ENCODE measurements at places on chromosomes 3 and 15.

DNA sequence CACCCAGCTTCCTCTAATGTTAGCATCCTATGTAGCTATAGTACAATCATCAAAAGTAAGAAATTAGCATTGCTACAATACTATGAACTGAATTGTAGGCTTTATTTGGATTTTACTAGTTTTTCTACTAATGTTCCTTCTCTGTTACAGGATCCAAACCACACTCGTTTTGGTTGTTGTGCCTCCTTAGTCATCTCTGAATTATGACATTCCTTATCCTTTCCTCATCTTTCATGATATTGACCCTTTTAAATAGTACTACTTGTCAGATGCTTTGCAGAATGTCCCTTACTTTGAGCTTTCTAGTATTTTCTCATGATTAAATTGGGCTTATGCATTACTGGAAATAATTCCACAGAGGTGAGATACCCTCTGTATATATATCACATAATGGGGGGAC is 265.4 kb downstream of the VPS13C start:
- no peaks in the 10 kb centered on the region for H3K4me1 ChIP-seq
- no peak overlapping the region for H3K4me3 ChIP-seq
- no peaks in the 10 kb centered on the region for H3K27me3 ChIP-seq
- no peak overlapping the region for H3K27ac ChIP-seq
- no peaks in the 10 kb centered on the region for H3K36me3 ChIP-seq
- DNase-seq: no peak

DNA sequence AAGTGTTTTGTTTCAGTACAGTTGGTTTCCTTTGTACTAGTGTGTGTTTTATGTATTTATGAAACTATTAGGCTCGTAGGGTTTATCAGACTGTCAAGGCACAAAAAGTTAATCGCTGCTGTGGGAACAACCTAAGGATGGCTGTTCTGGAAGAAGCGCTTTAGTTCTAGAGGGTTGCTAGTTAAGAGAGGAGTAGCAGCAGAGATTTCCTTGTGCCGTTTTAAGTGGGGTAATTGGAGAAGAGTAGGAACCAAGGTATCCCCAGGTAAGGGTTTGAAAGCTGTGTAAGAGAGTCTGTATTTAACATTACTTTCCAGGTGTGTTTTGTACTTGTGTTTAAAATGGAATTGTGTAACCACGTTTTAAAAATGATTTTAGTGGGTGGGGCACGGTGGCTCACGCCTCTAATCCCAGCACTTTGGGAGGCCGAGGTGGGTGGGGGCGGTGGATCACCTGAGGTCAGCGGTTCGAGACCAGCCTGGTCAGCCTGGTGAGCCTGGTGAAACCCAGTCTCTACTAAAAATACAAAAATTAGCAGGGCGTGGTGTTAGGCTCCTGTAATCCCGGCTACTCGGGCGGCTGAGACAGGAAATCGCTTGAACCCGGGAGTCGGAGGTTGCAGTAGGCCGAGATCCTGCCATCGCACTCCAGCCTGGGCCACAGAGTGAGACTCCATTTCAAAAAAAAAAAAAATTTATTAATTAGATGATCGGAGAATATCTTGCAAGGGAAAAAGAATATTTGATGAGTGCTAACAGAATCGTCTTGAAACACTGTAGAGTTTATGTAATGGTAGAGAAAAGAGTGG is 2.6 kb downstream of the MORF4L1 start:
- peaks cover 35% of the 10 kb centered on the region for H3K4me1 ChIP-seq
- no peaks in the 10 kb centered on the region for H3K36me3 ChIP-seq
- peak; percentile 22 for DNase-seq

- no peak overlapping the region for H3K4me3 ChIP-seq
- H3K27me3 ChIP-seq: no peaks in the 10 kb centered on the region
- H3K4me1 ChIP-seq: no peaks in the 10 kb centered on the region
- DNase-seq: no peak
- no peak overlapping the region for H3K27ac ChIP-seq
Observed at GRCh38 chr3:189586941-189587663, 44.1 kb upstream of the TP63 start.

DNA sequence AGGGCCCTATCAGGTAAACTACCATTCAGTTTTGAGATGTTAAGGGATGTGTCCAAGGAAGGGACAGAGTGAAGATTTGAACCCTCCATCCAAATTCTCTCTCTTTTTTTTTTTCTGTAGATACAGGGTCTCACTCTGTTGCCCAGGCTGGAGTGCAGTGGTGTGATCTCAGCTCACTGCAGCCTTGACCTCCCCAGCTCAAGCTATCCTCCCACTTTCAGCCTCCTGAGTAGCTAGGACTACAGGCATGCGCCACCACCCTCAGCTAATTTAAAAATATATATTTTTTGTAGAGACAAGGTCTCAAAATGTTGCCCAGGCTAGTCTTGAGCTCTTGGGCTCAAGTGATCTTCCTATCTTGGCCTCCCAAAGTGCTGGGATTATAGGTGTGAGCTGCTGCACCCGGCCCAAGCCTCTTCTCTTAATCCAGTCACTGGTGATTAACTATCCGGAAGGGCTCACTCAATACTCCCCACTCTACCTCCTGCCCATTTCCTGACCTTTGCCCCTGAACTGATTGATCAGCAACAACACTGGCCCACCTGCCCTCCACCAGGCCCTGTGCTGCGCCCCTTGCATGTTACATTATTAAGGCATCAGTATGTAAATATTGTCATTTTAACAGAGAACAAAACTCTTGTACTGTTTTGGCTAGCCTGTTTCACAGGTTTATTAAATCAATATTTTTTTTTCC is 164.7 kb downstream of the CTNNB1 start:
- H3K4me1 ChIP-seq: peaks cover 8% of the 10 kb centered on the region
- no peak for DNase-seq
- no peaks in the 10 kb centered on the region for H3K27me3 ChIP-seq
- no peak overlapping the region for H3K4me3 ChIP-seq
- no peaks in the 10 kb centered on the region for H3K36me3 ChIP-seq

DNA sequence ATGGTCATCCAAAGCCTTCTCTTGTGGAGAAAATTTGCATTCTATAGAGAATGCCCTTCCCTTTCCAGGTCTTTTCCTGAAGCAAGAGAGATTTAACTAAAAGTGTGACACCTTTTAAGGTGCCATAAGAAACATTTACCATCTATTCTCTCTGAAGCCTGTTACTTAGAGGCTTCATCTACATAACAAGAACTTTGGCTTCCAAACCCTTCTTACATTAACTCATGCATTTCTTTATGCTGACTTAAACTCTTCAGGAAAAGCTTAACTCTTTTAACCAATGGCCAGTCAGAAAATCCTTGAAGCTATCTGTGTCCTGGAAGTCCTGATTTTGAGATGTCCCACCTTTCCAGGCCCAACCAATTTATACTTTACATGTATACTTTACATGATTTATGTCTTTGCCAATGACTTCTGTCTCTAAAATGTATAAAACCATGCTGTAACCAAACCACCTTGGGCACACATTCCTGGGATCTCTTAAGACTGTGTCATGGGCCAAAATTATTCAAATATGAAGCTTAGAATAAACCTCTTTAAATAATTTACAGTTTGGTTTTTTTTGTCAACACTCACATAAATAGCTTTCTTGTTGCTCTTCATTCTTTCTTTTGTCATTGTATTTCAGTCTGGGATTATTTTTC is 472.6 kb upstream of the NECTIN3 start:
- no peaks in the 10 kb centered on the region for H3K27me3 ChIP-seq
- H3K4me1 ChIP-seq: no peaks in the 10 kb centered on the region
- DNase-seq: no peak
- no peak overlapping the region for H3K4me3 ChIP-seq
- no peak overlapping the region for H3K27ac ChIP-seq

- H3K27ac ChIP-seq: no peak overlapping the region
- no peak overlapping the region for H3K4me3 ChIP-seq
- H3K4me1 ChIP-seq: no peaks in the 10 kb centered on the region
Observed at GRCh38 chr15:85950101-85950500, 129.6 kb upstream of the AGBL1 start.

Measured in spinal cord (tissue), 10 donors.